ENCODE measurements at places on chromosomes 6 and 20. TPM values are rescaled to one million over a fixed set of nuclear protein-coding genes. Genes with fewer than 3 reads are reported as not detected.

TREML4 gene
- polyA plus RNA-seq, result not detected

DNAH8 gene
- polyA plus RNA-seq, result not detected

NNAT gene
- polyA plus RNA-seq, result not detected

UBD gene
- not detected for polyA plus RNA-seq

SFTA2 gene
- not detected for polyA plus RNA-seq

KIAA0408 gene
- 1.8 TPM for polyA plus RNA-seq

TSBP1 gene
- polyA plus RNA-seq, result not detected

PACRG gene
- polyA plus RNA-seq, result 1.5 TPM

PXT1 gene
- not detected for polyA plus RNA-seq

TRIM15 gene
- polyA plus RNA-seq, result not detected

LAMA5 gene
- not detected for polyA plus RNA-seq

DNA sequence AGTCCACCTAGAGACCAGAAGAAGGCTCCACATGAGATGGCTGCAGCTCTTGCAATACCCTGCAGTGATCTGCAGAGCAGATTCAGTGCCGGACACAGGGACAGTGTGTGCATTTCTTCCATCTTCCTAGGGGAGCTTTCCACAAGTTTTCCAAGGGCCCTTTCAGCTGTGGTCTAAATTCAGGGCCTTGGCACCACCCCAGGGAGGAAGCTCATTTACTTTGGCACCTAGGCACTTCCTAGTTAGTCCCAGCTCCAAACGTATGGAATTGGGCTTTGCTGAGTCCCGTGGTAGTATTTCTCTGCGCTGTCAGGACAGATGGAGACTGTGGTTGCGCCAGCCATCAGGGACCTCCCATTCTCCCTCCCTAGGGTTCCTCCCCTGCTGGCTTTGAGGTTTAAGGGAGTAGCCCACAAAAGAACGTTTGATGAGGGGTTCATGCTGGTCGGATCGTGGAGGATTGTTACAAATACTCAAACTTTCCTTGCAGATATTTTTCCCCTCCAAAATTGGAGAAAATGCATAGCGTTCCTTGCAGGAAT is 182.3 kb upstream of the UST start:
- DNase-seq, result no peak

DNA sequence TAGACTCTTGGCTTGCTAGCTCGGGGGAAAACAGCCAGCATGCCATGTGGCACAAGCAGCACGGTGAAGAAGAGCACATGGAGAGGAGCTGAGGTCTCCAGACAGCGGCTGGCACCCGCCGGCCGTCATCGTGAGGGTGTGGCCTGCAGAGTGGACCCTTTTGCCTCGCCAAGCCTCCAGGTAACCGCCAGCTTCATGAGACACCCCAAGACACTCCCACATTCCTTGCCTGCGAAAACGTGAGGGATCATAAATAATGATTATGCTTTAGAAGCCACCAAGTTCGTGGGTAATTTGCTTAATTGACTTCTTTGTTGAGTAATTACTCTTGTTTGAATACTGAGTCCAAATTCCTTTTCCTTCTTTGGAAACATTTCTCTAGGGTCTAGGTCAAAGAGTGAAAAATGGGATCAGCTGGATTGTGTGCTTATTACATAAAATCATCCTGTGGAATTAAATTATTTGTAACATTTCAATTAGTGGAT is 23.2 kb downstream of the FAM50B start:
- DNase-seq, result no peak

- DNase-seq, result no peak
Observed at GRCh38 chr20:40806929-40807820, 118.1 kb upstream of the MAFB start.

- no peak for DNase-seq
Observed at GRCh38 chr20:37881601-37882343, 21.2 kb upstream of the VSTM2L start.

- no peak for DNase-seq
Observed at GRCh38 chr6:104537872-104538271, 321.8 kb downstream of the HACE1 start.

- no peak for DNase-seq
Observed at GRCh38 chr20:23299673-23300050, 50.9 kb upstream of the NXT1 start.

DNA sequence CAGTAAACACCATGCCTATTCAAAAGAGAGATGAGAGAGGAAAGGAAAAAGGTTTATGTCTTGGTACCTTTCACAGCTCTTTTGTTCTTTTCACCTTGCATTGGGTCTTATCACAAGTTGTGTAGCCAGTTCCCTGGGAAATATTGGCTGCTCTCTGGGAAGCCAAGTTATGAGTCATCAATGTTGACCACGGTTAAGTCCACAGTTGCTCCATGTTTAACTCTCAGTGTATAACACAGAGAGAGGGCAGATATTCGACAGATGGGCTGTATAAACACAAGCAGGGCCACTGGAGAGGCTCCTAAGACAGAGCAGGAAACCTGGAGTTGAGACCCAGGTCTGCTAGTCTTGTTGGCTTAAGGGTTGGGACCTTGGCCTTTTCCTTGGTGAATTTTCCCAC is 718.6 kb downstream of the QKI start:
- no peak for DNase-seq

DNA sequence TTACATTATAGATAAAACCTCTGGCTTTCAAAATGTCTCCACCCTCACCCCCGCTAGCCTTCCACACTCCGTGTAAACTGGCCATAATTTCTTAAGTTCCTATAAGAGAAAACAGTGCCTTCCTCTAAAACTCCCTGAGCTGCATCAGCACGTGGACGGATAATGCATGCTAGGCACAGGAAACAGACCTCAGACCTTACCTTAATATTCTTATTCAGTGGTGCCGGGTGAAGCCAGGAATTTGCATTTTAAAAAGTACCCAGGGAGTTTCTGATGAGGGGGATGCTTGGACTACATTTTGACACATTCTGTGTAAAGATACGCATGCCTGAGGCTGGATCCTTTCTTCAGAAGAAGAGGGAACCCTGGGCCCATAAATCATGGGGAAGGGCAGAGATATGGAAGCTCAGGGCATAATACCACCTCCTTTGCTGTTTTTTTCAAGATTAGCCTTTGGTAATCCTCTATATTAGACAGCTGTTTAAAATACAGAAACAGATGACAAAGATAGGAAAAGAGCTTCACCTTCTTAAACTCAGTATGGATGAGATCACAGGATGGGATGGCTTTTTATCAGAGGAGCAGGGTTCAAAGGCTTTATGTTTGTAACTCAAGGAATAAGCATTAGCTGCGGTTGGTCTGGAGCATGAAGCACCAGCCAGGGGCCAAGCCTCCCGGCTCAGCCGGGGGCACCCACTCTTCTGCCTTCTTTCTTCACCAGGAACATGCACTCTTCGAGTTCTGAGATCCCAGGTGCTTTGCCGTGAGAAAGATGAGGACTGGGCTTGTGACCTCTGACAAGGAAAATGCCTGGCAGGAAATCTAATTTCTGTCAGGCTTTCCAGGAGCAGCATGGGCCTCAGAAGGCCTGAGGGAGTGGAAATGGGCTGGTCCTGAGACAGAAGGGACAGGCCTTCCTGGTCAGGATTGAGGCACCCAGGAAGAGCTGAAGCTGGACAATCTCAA is 218.1 kb upstream of the SOX4 start:
- DNase-seq, result no peak

DNA sequence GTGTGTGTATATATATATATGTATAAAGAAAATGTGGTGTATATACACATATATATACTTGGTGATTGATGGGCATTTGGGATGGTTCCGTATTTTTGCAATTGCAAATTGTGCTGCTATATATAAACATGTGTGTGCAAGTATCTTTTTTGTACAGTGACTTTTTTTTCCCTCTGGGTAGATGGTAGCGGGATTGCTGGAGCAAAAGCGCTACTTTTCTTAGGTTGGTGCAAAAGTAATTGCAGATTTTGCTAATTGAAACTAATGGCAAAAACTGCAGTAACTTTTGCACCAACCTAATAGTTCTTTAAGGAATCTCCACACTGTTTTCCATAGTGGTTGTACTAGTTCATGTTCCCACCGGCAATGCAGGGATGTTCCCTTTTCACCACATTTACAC is 135.4 kb downstream of the AHI1 start:
- DNase-seq, result no peak

- no peak for DNase-seq
Observed at GRCh38 chr20:10920396-10920795, 246.6 kb upstream of the JAG1 start.

DNA sequence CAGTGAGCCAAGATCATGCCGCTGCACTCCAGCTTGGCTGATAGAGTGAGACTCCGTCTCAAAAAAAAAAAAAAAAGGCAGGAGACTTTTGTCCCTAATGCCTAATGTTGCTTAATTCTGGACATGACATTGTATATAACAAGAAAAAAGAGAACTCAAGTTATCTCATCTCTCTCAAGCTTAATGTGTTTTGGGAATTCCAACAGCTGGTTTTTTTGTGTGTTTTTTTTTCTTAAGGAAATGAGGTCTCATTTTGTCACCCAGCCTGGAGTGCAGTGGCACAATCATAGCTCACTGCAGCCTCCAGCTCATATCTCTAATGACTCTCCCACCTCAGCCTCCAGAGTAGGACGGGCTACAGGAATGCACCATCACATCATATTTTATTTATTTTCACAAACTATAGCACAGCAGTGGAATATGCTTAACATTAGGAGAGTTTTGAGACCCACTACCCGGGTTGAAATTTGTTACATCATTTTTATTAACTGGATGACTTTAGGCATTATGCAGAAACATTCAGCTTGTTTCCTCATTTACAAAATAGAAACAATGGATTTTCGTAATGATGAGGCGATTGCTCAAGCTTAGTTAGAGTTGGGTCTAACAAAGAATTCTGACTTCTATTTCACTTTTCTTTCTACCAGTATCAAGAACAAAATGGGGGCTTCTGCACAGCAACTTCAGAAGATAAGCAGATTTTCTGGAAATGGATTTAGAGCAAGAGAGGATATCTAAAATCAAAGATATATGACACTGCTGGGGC is 104.1 kb upstream of the BTN3A2 start:
- DNase-seq, result no peak

DNA sequence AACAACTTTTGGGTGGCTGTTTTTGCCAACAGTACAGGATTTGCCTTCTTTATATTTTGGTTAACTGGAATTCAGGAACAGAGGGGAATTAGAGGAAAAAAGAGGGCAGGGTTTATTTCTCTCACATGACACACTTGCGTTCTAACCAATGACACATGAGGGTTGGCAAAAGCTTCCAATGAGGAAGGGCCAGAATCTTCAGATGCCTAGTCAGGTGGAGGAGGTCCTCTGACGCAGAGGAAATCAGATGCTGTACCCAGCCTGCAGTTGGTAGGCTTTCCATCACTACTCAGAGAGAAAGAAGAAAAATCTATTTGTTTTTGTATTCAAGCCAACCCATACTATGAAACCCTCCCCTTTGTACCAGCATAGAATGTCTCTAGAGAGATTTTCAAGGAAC is 20.8 kb downstream of the TM9SF4 start:
- DNase-seq, result no peak

GRCh38 chr20:33850159-33850558 is 39.0 kb downstream of the CHMP4B start:
- no peak for DNase-seq

DNA sequence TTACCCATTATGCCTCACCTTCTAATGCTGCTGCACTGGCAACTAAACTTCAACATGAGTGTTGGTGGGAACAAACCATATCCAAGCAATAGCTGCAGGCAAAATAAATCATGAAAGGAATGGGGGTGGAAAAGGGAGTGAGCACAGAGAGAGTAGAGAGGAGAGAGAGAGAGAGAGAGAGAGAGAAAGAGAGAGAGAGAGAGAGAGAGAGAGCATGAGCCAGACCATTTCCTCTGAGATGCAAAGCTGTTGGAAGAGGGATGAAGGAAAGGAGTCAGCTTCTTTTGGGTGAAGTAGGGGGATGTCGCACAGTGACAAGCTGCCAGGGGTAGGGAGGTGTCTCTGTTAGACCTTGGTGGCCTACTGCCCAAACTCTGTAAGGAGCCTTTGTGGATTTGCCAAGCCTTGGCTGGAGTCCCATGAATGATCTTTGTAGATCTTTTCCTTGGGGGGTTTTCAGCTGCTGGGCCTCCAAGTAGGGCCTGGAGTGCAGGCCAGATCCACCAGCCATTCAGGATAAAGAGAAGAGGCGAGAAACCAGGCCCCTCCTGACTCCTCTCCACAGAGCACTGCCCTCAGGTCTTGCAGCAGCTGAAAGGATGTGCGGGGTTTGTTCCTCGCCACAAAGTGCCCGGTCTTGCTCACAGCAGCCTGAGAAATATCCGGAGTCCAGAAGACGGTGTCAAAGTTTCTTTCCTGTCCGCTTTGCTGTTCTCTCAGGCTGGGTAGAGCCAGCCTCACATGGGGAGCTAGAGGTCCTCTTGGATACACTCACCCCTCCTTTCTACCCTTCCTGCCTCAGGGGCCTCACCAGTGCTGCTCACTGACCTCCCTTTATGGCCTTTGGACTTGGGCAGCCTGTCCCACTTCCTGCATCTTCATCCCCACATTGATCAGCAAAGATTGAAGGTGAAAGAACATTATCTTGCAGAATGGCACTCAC is 17.8 kb downstream of the BTBD3 start:
- no peak for DNase-seq

DNA sequence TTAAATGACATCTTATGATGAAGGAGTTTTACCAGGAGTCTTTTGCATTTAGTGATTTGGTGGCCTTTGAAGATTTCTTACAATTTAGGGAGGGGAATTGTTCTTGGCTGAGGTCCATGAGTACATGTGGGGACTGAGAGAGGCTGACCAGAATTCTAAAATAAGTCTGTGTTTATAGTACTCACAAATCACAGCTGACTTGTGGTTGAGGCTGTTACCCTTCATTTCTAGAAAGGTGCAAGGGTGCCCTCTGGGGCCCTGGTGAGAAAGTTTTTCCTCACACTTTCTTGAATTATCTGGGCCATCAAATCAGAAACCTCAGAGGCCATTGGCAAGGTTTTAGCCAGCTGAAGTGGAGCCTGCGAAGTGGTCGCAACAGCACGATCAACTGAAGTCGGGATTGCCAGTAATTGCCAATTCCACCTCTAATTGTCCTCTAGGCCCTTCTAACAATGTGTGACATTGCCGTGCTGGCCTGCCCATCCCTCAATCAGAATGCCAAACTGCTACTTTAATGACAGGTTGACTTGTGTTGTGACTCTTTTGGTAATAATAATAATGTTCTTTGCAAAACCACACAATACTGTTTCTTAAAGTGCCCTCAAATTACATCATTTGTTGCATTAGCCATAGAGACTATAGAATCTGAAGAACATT is 221.6 kb downstream of the OGFRL1 start:
- no peak for DNase-seq
